GOT3 (cell line): ENCODE measurements at places on chromosomes 3 and 15.

- DNase-seq, result no peak
Observed at GRCh38 chr3:196533260-196533681, 18.1 kb upstream of the SMCO1 start.

- no peak for DNase-seq
Observed at GRCh38 chr3:125317761-125318160, 57.4 kb downstream of the ZNF148 start.

DNA sequence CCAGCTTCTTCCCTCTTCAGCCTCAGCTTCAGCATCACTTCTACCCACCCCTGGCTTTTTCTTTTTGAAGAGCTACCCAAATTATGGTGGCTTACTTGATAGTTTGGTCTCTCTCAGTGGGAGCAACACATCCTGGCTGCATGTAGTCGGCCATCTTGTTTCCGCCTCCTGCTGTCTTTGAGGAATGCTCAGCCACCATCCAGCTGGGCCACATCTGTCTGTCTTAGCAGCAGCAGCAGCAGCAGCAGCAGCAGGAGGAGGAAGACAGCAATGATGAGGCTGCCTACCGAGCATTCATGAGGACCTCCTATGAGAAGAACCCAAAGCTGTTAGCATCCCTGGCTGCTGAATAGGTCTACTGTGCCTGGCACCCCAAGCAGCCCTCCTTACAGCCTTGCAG is 19.7 kb downstream of the IL16 start:
- DNase-seq, result no peak

GRCh38 chr15:43204016-43204901 is 16.6 kb downstream of the EPB42 start:
- no peak for DNase-seq

GRCh38 chr3:108025177-108025576 is 65.7 kb downstream of the CD47 start:
- no peak for DNase-seq

GRCh38 chr3:129526121-129526900 is 2.1 kb upstream of the RHO start:
- DNase-seq, result no peak

GRCh38 chr15:66014022-66014421 is 144.7 kb downstream of the RAB11A start:
- no peak for DNase-seq

DNA sequence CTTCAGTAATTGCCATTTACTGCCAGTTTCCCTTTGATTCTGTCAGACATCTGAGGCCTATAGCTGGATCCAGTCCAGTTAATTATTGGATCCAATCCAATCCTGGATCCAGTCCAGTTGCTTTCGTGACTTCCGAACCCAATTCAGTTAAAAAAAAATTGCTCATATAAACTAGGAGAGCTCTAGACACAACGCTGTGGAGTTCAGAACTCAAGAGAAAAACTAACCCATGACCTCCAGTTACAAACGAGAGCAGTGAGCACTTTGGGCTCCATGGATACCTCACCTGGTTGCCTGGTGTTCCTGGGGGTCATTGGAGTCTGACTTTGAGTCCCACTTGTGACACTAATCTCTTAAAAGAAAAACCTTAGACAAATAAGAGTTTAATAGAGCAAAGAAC is 269.8 kb downstream of the THSD4 start:
- no peak for DNase-seq

- DNase-seq, result no peak
Observed at GRCh38 chr3:133575086-133575485, 1.6 kb downstream of the CDV3 start.

- DNase-seq, result no peak
Observed at GRCh38 chr3:58105196-58105595, 97.0 kb downstream of the FLNB start.
